ENCODE measurements at places on chromosomes 1 and 21.

DNA sequence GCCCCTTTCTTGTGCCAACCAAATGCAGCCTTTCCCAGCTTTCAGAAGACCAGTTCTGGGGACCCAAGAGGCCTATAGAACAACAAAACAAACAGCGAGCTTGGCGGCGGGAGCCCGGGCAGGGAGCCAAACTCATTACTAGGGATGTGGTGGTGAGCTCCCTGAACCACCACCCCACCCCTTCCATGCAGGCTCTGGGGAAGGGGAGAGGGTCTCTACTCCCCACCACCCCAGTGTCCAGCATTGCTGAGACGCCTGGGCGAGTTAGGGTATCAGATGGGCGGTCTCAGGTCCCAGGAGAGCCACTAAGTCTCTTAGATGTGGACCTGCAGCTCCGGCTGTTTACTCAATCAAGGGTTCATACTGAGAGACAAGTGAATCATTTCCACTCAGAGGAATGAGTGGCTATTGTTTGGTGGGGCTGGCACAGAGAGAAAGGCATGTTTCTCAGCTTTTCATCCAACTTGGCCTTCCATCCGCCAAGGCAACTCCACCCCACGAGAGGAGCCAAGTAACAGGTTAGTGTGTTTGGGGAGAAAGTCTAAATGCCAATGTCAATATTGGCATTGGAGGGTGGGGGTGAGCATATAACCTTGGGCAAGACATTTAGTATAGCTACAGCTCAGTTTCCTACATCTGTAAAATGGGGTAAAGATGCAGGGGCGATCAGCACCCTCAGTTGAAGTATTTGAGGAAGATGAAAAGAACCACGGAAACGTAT is 40.9 kb downstream of the PLXNA2 start:
- no peak for DNase-seq

GRCh38 chr21:18403735-18404450 is at the start of gene TMPRSS15:
Gene TMPRSS15 (minus strand): TSS chr21:18403785. CDS start chr21:18403622, 163 bp downstream.
- DNase-seq = no peak

GRCh38 chr1:27448982-27449381 is 41.0 kb downstream of the WASF2 start:
- DNase-seq = no peak

DNA sequence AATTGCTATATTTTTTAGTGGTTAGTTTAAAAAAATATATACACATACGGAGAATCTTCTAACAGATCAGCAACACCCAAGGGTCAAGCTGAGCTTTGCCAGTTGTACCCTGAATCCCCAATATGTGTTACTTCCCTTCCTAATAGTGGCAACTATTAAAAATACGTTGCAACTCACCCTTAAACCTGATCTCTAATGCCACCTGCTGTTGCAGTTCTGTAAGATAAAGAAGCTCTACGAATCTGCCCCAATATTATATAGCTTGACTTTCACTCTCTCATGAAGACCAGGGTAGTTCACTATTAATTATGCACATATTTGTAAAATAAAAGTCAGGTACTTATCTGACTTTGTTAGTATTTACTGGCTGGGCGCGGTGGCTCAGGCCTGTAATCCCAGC is 58.4 kb downstream of the ASH1L start:
- DNase-seq = no peak

DNA sequence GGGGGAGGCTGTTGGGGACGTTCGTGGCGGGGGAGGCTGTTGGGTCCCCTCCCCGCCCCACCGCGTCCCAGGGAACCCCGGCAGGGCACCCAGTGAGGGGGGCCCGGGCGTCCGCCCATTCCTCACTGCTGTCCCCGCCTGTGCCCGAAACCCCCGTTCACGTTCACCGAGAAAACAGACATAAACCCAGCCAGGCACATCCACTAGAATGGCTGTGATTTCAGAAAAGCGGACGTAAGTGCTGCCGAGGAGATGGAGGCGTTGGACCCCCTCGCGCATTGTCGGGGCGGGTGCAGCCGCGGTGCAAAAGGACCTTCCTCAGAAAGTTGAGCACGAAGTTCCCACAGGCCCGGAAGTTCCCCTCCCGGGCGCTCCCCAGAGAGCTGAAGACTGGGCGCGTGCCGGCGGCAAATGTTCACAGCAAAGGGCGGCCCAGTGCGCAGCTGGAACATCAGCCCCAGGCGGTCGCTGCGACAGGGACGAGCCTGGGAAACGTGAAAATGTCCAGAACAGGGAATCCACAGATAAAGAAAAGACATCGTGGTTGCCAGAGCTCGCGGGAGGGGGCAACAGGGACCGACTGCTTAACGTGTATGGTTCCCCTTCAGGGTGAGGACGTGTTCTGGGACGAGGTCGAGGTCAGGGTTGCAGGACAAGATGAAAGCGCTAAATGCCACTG is 18.5 kb upstream of the SAMD11 start:
- DNase-seq = no peak

DNA sequence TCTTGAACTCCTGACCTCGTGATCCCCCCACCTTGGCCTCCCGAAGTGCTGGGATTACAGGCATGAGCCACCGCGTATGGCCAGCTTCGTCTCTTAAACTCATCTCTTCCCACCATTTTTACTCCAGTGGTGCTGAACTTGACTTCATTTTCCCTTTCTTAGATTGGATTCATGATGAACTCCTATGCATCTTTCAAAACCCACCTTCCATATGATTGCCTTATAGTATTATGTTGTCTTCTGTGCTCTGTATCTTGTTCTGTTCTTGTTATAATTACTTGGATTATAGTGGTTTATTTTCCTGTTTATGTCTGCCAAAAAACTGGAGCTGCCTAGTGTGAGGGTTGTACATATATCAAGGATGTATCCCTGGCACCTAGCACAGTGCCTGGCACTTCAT is 110.8 kb upstream of the GADD45A start:
- DNase-seq = no peak

GRCh38 chr1:7497107-7497637 is 273.9 kb upstream of the VAMP3 start:
- DNase-seq = no peak

DNA sequence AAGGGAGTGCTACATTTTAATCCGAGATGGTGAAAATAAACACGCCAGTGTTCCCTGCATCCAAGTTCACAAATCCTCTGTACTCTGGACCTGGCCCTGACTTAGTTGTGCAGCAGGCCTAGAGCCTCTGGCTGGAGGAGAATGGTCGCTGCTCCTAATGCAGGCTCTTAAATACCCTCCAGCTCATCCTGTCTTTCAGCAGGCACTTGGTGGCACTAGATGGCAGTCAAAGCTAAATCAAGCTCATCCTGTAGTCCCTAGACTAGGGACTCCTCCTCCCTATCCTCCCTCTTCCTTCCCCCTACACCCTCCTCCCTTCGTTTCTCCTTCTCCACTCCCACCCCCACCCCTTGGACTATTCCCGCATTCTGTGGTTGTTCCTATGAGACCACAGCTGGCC is 41.6 kb upstream of the MTR start:
- DNase-seq = no peak

DNA sequence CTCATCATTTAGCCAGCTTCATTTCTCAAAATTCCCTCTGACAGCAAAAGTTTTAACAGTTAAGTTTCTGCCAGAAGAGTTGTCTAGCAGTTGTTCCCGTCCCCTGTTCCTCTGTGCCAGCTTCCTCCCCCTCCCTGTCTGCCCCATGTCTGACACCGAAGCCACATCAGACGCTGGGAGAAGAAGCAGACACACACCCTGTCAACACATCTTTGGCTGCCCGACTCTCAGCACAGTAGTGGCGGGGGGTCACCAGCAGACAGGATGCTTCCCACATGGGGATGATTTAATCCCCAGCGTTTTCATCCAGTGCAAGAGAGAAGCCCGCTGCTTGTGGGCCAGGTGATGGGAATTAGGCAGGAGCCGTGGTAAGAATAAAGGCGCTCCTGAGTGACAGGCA is 379.4 kb upstream of the RUNX1 start:
- no peak for DNase-seq

- DNase-seq = no peak
These were observed 16.6 kb downstream of the TMCC2 start for GRCh38 chr1:205244384-205244783.

- no peak for DNase-seq
These were observed 3.6 kb upstream of the CYB561D1 start for GRCh38 chr1:109490029-109490933.

DNA sequence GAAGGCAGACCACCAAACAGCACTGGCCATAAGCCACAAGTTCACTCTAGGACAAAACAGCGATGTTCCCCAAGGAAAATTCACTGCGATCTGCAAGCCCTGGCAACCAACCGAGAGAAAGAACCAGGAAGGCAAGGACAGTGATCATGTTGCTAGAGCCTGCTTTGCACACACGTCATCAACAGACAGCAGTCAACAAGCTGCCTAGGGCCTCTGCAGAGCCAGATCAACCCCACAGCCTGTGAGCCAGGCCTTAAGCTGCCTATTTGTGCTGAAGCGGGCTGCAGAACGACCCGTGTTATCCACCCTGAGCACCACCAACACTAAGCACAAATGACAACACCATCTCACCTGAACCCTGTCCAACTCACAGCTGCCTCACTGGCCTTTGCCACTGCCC is 6.2 kb upstream of the YRDC start:
- DNase-seq = no peak

GRCh38 chr21:35063428-35064172 is 14.5 kb upstream of the RUNX1 start:
- DNase-seq = no peak

- DNase-seq = no peak
These were observed at the start of gene ANGPTL7 for GRCh38 chr1:11188858-11189451. Gene ANGPTL7 (plus strand): TSS chr1:11189355. CDS start chr1:11189580, 225 bp downstream.

GRCh38 chr1:110174961-110175360 is 24.7 kb downstream of the SLC6A17 start:
- DNase-seq = no peak

GRCh38 chr1:193060406-193060805 is 994 bp downstream of the RO60 start:
- DNase-seq = no peak

DNA sequence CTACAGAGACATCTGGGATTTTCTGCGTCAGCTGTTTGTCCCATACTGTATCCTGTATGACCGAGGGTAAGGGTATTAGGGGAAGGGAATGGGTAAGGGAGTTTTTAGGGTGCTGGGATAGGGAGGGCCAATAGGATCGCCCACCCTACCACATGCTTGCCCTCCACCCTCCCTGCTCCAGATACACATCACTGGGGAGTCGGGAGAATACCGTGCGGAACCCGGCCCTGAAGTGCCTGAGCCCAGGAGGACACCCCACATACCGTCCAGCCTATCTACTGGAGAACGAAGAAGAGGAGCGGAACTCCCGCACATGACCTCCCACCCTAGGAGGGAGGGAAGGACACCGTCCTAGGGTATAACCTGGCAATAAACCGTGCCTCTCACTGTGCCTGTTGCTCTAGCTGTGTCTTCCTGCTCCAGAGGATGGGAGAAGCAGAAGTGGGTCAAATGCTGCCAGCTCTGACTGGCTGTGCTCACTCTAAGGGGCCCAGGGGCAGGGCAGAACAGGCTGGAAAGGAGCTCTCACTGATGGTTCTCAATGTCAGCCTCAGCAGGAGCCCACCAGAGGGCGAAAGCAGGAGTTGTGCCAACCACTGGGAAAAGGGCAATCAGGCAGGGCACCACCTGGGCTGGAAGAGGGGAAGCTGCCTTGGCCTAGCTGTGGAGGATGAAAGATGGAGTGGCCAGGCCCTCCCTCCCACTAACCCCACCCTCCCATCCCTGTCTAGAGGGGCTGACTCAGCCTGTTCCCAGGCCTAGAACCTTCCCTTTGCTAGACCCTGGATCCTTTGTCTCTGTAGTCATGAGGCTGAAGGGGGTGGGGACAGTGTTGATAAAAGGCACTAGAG is 440 bp upstream of the LENEP start:
- no peak for DNase-seq

DNA sequence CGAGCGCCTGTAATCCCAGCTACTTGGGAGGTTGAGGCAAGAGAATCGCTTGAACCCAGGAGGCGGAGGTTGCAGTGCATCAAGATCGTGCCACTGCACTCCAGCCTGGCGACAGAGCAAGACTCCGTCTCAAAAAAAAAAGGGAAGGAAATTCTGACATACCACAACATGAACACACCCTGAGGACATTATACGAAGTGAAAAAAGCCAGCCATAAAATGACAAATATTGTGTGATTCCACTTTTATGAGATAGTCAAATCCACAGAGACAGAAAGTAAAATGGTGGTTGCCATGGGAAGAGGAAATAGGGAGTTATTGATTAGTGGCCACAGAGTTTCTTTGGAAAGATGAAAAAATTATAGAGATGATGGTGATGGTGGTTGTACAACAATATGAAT is 41.7 kb downstream of the EVI5 start:
- DNase-seq = no peak

GRCh38 chr1:55822891-55823290 is 607.7 kb upstream of the USP24 start:
- no peak for DNase-seq

DNA sequence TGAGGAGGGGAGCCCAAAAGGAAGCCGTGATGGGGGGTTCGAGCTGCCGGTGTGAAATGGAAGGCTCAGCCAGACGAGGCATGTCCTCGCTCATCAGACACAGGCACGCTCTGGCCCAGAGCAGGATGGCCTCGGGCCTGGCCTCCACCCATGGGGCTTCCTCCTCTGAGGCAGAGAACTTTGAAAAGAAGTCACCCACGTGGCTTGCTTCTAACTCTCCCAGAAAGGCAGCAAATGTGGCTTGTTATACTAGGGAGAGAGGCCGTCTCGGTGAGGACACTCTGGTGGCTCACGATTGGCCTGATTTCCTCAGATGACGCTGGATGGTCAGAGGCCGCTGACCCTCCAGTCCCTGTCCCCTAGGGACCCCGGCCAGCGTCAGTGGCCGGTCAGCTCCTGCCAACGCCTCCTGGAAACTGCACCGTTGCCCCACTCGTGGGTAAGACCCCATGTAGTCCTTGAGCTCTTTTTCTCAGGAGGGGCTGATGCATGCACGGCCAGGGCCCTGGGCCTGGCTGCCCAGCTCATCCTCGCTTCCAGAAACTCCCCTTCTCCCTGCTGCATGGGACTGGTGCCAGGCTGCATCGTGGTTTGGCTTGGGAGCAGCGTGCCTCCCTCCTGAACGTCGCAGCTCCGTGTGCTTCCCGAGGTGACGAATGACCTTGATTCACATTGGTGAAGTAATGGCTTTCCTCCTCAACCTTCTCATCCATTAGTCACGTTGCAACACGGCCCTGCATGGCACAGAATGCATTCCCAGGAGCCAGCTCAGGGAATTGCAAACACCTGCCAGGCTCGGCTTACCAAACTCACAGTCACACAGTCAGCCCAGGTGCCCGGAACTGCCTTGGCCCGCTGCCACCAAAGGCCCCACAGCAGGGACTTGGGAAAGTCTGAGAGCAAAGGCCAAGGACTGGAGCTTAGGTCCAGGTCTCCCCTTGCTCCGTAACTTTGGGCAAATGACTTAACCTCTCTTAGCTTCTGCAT is 58.8 kb downstream of the TOMM20 start:
- peak; percentile 69 for DNase-seq

- DNase-seq = no peak
These were observed 54.4 kb upstream of the TRABD2B start for GRCh38 chr1:48051466-48052126.

GRCh38 chr1:156821801-156822200 is 5.2 kb upstream of the SH2D2A start:
- DNase-seq = peak; percentile 19

- DNase-seq = no peak
These were observed 127.1 kb downstream of the S1PR1 start for GRCh38 chr1:101363891-101364318.
